ENCODE measurements at places on chromosomes 2 and 18.

DNA sequence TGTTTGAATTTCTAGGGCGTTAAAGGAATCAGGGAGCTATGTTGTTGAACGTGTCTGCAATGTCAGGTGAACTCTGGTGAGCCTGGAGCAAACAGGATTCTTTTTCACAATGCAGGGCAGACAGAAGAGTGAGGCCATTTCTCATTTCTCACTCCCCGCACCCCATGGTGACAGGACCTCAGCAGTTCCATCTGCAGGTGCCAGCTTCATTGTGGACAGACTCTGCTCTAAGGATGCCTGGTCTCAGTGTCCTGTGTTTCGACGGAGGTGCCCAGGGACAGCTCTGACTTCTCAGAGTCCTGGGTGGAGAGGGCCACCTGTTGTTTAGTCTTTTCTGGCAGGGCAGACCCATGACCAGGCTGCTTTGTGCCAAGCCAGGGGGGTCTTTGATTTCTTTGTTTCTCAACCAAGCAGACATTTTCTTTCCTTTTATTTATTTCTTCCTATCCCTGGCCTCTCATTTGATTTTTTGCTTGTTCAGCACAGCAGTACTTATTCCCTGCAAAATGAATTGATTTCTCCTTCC lies 201.5 kb downstream of the RNF144A start:
- no peak overlapping the region for H3K27ac ChIP-seq
- no peak for DNase-seq
- H3K27me3 ChIP-seq: no peaks in the 10 kb centered on the region
- no peak overlapping the region for H3K4me3 ChIP-seq
- no peaks in the 10 kb centered on the region for H3K4me1 ChIP-seq
- H3K36me3 ChIP-seq: no peaks in the 10 kb centered on the region

- no peak overlapping the region for H3K4me3 ChIP-seq
- no peak for DNase-seq
- no peaks in the 10 kb centered on the region for H3K36me3 ChIP-seq
These were observed 92.5 kb upstream of the RBBP8 start for GRCh38 chr18:22840606-22841144.

GRCh38 chr18:27921392-27921791 lies 255.5 kb downstream of the CDH2 start:
- H3K27me3 ChIP-seq: no peaks in the 10 kb centered on the region
- H3K27ac ChIP-seq: no peak overlapping the region
- H3K36me3 ChIP-seq: no peaks in the 10 kb centered on the region

DNA sequence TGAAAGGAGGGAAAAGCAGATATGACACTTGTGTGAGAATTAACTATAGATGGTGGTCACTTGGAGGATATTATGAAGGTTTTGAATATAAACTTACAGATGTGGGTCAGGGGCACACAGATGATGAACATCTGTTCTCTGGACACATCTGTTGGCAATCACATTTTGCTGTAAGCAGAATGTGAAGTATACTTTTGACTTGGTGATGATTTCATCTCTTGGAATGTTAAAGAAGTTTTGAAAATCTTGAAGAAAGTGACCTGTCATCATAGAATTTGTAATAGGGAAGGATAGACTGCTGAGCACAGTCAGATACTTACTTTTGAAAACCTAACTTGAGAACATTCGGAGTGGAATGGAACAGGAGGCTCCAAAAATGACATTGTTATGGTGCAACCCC lies 40.2 kb downstream of the PIKFYVE start:
- no peaks in the 10 kb centered on the region for H3K27me3 ChIP-seq
- H3K4me3 ChIP-seq: no peak overlapping the region
- peaks cover 67% of the 10 kb centered on the region for H3K36me3 ChIP-seq
- no peaks in the 10 kb centered on the region for H3K4me1 ChIP-seq
- no peak overlapping the region for H3K27ac ChIP-seq

- DNase-seq: no peak
- no peaks in the 10 kb centered on the region for H3K36me3 ChIP-seq
- no peaks in the 10 kb centered on the region for H3K27me3 ChIP-seq
- H3K4me3 ChIP-seq: no peak overlapping the region
- no peak overlapping the region for H3K27ac ChIP-seq
These were observed 51.6 kb upstream of the KYNU start for GRCh38 chr2:142825861-142826260.

Measured in esophagus squamous epithelium (tissue), 5 donors.